Putamen (tissue), 1 donor: ENCODE measurements at places on chromosomes 6 and 20.

- DNase-seq, result no peak
These were observed 25.6 kb upstream of the IL17A start for GRCh38 chr6:52160472-52161104.

DNA sequence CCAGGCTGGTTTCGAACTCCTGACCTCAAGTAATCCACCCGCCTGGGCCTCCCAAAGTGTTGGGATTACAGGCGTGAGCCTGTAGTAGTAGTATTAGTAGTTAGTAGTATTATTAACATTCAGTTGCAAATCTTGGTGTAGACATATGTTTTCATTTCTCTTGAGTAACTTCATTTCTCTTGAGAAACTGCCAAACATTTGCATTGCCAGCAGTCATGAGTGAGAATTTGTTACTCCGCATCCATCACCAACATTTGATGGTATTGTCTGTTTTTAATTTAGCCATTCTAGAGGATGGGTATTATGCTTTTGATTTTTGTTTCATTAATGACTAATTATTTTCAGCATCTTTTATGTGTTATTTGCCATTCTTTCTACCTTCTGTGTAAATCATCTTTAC, 1.5 kb upstream of the ERVFRD-1 start:
- DNase-seq, result no peak

DNA sequence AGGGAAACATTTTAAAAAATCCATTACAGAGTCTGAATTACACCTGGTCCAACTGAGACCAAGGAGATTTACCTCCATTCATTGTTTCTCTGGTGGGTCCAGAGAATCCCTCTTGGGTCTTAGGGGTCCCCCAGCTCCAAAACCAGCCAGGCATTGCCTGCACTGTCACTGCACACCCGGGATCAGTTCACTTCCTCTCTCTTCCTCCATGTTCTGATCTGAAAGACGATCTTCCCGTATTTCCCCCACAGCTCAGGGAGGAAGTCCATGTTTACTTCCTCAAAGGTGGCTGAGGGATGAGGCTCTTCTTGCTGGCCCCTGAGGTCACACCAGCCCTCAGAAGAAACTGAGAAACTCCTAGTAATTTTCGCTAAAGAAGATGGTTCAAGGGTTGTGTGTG, 159.7 kb downstream of the BMP7 start:
- no peak for DNase-seq

- no peak for DNase-seq
These were observed 440.9 kb downstream of the BTBD3 start for GRCh38 chr20:12358655-12359009.

DNA sequence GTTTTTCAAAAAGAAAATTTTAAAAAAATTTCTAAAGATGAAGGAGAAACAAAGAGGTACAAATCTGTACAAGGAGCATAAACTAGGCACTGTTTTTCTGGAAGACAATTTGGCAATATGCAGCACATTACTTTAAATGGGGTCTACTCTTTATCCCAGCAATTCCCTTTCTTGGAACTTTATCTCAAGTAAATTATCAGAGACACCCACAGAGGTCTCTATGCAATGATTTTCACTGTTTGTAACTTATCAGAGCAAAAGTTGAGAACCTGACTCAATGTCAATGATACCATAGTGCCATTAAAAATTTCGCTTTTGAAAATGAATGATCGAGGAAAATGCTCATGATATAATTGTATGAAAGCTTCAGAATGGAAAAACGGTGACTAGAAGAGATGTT, 35.7 kb downstream of the SLC22A23 start:
- no peak for DNase-seq

- no peak for DNase-seq
These were observed 589.8 kb downstream of the RNF144B start for GRCh38 chr6:18976966-18977365.

DNA sequence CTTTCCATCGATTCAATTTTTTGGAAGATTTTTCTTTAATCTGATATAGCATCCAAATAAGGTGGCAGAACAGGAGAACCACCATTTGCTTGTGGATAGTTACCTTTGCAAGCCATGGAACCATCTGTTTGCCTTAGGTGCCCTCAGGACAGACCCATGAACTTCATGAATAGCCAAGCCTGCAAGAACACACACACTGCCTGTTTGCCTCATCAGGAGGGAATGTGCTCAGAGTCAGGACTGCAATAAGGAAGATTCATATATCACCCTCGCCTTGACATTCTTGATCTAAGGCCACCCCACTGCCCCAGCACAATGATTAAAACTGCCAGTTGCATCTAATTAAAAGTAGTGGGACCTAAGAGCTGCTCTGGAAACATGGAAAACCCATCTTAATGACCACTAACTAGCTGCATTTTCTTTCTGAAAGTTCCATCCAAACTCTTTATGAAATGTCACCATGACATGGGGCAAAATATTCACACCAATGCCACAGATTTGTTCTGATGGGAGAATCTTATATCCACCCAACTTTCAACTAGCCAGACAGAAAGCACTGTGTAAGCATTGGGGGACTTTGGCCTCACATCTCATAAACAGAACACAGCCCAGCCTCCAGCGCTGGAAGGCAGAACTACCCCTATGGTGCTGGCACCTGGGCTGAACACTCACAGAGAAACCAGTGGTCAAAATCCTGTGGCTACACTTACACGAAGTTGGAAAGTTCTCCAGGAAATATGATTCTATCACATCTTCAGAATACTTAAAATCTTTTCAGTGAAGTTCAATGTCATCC, 48.3 kb downstream of the TBXT start:
- no peak for DNase-seq

DNA sequence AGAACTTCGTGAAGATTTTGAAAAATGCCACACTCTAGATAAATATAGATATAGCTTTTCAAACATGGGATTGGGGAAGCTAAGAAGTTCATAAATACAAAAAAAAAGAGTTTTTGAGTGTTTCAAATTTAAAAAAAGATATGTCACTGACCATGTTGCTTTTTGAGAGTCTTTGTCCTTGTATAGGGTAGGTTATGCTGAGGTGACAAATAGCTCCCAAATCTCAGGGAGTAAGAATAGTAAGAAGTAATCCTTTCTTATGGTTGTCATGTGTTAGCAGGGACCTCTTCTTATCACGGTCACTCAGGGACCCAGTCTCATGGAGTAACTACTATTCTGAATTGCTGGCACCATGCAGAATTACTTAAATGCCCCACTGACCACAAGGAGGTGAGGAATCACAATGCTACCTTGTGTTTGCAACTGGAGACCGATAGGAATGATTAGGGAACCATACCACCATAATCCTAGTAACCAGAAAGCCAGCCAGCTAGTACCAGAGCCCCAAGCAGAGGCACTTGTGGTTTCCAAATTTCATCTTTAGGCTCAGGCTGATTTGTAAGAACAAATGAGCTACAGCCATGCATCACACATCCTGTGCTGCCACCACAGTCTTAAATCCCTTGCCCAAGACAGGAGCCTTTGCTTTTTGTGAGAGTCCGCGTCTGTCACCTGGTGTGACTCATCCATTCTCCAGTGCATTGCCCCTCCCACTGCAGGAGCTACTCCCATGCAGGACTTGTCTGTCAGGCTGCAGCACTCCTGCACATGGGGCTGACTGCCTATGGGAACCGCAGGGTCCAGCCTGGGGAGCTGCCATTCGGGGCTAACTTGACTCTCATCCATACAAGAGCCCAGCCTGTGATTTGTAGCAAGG, 42.4 kb upstream of the ADGRF4 start:
- DNase-seq, result no peak

DNA sequence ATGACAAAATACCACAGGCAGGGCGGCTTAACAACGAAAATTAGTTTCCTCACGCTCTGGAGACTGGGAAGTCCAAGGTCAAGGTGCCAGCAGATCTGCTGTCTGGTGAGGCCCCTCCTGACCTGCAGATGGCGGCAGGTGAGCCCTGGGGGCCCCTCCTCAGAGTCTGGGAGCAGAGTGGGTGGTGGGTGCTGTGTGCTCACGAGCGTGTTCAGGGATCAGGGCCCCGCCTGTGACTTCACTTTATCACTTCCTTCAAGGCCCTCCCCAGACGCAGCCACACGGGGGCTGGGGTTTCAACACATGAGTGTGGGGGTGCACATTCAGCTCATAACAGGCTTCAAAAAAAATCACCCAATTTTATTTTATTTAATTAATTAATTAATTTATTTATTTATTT, 39.3 kb downstream of the SLC2A4RG start:
- DNase-seq, result no peak

- DNase-seq, result peak; percentile 85
These were observed at the start of gene NECAB3 for GRCh38 chr20:33674294-33675135. NECAB3 (minus strand) TSS chr20:33674428; CDS start chr20:33674352, 76 bp downstream.

DNA sequence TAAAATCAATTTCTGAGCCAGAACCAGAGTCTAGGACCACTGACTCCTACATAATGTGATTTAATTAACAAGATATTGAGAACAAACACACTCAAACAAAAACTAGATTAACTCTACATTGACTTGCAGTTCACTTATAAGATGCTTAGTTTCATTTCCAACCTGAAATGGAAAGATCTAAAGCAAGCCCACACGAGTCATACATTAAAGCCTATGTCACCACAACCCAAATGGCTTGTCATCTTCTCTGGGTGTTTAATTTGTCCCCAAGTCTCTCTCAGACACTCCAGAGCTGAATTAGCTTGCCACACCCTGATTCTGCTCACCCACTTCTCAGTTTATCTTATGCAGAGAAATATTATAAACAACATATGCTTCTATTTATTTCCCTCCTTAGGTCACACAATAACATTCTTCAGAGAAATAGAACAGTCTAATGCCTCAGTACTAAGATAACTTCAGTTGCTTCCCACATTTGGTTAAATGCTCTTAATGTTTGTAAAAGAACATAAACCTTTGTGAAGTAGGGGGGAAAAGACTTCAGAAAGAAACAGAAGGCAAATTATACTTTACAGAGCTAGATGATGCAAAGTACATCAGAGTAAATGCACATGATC, 8.8 kb upstream of the FBXO30 start:
- DNase-seq, result no peak

DNA sequence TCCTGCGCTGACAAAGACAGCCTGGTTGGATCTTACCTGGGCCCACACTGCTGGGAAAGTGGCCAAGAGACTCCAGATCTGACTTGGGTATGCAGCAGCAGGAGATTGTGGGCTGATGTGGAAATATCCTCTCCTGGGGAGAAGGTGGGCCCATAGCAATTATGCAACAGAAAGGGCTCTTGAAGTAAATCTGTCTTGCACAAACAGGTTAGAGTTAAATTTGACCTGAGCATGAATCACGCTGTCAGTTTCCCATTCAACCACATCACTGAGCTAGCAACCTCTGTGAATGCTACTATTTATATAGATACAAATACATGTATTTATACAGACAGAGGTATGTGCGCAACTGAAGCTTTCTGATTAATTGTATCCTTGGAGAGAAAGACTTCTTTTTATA, 28.3 kb upstream of the PDYN start:
- DNase-seq, result no peak

- no peak for DNase-seq
These were observed 9.2 kb downstream of the ADAM33 start for GRCh38 chr20:3672547-3673171.

DNA sequence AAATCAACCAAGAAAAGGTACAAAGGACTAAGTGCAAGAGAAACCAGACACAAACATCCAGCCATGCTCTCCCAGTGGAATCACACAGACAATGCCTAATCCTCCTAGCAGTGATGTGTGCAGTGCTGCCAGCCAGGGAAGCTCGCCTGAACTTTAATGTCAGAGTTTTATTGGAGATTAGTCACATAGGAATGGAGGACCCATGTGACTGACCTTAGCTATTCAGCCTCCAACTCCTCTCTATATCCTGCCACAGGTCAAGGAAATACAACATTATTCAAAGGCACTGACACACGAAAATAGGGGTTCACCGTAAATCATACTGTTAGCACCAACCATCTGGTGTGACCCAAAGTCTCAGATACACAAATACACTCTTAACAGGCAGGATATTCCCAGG, 684.6 kb downstream of the DOK5 start:
- DNase-seq, result no peak

- DNase-seq, result no peak
These were observed 226.5 kb downstream of the BTBD9 start for GRCh38 chr6:38413102-38413800.
